Head of caudate nucleus (tissue), 42 donors: ENCODE measurements at places on chromosomes 5 and 9.

- DNase-seq: no peak
Observed at GRCh38 chr9:77769246-77769645, 121.1 kb upstream of the GNA14 start.

GRCh38 chr9:94210616-94211603 is 48.2 kb upstream of the ZNF169 start:
- DNase-seq: no peak

GRCh38 chr9:135531096-135531495 is 9.9 kb downstream of the LCN1 start:
- no peak for DNase-seq

DNA sequence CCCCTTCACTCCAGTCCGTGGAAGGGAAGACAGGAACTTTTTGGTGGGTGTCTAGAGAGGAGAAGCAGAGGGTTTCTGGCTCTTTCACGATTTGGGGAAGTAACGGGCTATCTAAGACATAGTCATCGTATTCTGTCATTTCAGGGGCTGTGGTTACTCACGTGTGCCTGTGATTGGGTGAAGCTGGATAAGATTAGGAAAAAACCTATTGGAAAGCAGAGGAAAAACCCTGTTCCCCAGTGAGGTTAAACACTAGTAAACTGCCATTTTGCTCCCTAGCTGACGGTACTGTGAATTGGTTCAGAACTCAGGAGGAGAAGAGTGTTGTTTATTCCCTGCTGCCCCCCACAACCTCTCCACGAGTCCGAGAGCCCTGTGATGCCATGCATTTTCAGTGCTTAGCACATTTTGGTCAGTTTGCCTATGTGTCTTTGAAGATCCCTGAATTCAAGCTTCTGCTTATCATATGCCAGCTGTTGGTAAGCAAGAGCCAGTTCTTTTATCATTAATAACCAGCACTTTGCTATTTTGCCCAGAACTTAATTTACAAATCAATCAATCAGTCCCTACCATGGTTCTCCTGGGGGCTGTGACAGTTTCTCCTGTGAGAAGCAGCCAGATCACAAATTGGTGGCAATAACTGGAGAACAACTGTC is 45.1 kb upstream of the ROR2 start:
- DNase-seq: no peak

- DNase-seq: no peak
Observed at GRCh38 chr5:93954421-93955069, 213.1 kb upstream of the POU5F2 start.

GRCh38 chr5:112720576-112720975 is 17.1 kb upstream of the APC start:
- DNase-seq: no peak

GRCh38 chr5:97475847-97476246 is 292.8 kb upstream of the RIOK2 start:
- DNase-seq: no peak

GRCh38 chr5:7190712-7191250 is 205.2 kb upstream of the ADCY2 start:
- DNase-seq: no peak

- DNase-seq: no peak
Observed at GRCh38 chr9:10651012-10651411, 38.2 kb upstream of the PTPRD start.

DNA sequence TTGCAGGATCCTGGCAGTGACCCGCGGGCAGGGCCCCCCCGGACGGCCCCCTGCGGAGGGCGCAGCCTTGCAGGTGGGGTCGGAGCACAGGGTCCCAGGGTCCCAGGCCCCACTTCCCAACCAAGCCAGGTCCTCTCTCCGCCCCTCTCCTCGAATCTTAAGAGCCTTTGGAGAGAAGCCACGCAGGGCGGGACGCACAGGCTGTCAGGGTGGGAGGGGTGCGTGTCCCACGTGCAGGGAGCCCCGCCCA is 18.4 kb upstream of the EGFL7 start:
- no peak for DNase-seq

DNA sequence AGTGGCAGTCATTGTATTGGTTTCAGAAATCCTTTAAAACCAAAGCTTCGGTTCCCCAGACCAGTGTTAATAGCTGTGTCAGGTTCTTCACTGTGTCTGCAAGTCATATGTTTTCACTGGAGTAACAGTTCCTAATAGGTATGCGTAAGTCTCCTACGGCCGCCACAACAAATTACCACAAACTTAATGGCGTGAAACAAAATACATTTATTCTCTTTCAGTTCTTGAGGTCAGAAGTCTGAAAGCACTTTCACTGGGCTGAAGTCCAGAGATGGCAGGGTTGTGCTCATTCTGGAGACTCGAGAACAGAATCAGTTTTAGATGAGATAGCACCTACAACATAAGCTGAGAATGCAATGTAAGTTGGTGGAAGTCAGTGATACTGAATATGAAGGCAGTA is 556.2 kb downstream of the TLE4 start:
- DNase-seq: no peak

DNA sequence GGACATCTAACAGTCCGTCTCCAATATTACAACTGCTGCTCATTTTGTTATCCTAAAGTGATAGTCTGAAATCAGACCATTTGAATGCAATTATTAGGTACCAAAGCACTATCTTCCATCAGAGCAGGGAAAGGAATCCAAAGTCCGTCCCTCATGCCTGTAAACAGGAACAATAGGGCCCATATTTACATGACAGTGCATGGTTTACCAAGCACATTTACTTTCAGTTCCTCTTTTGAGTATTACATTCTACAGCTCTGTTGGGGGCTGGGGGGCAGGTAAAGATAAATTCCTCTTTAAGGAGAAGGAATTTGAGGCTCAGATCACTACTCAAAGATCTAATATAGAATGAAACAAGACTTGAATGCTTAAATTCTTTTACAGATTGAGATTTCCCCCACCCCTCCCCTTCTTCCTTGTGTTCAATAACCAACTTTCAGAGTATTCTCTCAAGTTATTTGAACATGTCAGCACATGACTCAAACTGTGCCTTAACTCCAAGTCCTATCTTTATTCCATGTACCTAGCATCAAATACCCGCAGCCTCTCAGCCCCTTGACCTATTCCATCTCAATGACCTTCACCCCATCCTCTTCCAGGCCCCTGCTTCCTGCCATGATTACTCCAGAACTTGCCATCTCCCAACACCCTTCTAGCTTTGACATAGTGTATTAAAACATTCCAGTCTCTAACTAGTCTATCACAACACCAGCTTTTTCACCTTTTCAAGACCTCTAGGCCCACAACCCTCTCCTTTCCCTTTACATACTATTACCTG is 71.0 kb downstream of the BRINP1 start:
- no peak for DNase-seq

GRCh38 chr5:139924294-139925215 is 118.5 kb downstream of the NRG2 start:
- no peak for DNase-seq

DNA sequence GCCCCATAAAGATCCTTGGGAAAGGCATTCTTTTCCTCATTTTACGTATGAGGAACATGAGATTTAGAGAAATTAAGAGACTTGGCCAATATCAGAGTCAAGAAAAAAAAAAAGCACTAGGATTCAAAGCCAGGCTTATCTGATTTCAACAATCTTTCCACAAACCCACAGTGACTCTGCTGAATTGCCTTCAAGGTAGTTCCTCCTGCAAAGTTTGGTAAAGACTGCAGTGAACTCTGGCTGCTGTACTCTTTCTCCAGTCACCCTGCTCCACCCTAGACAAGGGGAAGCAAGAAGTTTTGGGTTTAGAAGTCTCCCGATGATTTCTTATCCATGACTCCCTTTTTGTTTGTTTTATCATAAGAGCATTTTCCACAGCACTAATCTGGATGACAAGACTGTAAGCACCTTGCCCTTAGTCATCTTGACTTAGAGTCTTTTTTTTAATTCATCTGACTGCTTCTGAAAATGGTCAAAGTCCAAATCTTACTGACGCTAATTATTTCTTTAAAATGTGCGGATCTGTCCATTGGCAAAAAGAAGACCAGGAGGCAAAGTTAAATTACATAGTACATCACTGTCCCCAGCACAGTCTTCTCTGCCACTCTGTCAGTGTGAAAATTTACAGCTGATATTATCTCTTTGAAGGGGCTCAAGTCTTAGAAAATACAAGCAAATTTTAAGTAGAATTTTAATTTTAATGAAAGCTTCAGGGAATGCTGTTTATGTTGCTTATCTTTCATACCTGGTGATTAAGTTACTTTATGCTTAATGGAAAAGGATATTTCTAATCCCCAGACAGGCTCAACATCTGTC is 180.1 kb downstream of the TTLL11 start:
- no peak for DNase-seq

DNA sequence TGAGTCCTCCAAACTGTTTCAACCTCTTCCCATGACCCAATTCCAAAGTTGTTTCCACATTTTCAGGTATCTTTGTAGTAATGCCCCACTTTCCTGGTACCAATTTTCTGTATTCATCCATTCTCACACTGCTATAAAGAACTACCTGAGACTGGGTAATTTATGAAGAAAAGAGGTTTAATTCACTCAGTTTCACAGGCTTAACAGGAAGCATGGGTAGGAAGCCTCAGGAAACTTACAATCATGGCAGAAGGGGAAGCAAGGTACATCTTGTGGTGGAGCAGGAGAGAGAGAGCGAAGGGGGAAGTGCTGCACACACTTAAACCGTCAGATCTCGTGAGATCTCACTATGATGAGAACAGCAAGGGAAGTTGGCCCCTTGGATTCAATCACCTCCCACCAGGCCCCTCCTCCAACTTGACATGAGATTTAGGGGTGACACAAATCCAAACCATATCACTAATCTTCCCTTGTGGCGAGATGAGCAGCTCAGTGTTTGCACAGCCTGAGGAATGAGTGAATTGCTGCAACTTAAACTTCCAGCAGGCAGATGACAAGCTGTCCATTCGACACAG is 42.9 kb downstream of the TRIP13 start:
- no peak for DNase-seq

GRCh38 chr5:158977642-158978041 is 122.1 kb downstream of the EBF1 start:
- no peak for DNase-seq

DNA sequence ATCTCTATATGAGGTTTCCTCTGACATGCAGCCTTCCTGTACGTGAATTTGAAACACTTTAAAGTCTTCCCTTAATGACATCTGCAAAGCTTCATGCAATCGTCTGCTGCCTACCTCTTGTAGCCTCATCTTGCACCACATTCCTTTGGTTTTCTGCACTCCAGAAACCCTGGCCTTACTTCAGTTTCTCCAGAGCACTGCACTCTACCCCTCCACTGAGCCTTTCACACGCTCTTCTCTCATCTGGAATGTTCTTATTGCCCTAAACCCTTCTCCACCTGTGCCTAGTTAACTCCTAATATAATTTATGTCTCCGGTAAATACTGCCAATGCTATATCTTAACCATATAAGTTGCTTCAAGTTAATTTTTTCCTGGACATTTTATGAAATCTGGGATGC is 168.8 kb upstream of the SLC27A6 start:
- DNase-seq: no peak

GRCh38 chr5:72046106-72046505 is 61.2 kb upstream of the MAP1B start:
- no peak for DNase-seq

DNA sequence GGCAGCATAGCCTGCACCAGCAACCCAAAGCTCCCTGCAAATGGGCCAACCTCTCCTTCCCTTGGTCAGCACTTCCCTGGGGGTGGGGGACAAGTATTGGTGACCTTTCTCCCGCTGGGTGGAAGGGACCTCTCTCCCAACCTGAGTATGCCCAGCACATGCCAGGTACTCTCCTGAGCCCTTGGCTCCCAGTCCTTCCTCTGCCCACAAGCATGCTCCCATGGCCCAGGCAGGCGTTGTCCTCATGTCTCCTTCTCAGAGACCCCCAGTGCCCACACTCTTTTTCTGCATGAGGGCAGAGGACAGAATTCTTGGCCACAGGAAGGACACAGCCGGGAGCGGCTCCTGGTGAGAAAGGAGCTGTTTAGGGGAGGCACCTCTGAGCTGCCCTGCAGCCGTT is 60.3 kb downstream of the PHF2 start:
- DNase-seq: no peak

DNA sequence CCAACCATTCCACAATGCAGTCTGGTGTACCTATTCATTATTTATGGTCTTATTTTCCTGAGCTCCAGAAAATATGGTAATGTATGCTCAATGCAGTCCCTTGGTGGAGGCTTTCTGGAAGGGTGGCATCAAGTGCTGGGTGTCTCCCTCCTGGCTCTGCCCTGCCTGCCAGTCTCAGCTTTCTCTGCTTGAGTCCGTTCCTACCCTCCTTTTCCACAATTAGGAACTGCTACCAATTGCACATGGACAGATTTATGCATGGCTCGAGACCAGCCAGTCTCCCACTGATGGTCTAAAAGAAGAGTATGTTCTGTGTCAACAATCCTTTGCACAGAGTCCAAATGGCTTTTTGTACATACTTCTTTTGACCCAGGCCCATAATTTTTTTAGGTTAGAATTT is 189.8 kb downstream of the TLE1 start:
- no peak for DNase-seq

GRCh38 chr5:95261437-95262175 is 23.3 kb downstream of the MCTP1 start:
- no peak for DNase-seq

- DNase-seq: no peak
Observed at GRCh38 chr9:114497236-114497635, 8.0 kb downstream of the WHRN start.

- no peak for DNase-seq
Observed at GRCh38 chr5:114948986-114949621, 220.6 kb downstream of the TRIM36 start.

DNA sequence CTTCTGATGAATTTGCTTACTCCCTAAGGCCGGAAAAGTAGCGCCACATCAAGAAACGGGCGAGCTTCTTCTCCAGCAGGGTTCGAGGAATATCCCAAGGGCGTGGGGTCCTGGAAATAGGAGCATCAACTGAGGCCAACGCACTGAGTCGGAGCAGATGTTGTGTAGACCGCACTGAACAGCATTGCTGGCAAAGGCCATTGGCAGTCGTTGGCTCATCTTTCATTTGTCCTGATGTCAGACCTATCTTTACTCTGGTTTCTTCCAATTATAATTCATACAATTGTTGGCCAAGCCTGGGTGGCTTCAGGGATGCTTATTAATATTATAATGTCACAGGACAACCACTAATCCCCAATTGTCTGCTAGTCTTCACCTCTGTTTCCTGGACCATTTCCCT is 26.5 kb downstream of the ZBTB34 start:
- no peak for DNase-seq
